ENCODE measurements at places on chromosomes 3 and 15.

- DNase-seq = no peak
These were observed 125.8 kb upstream of the TMEM108 start for GRCh38 chr3:132912416-132912753.

DNA sequence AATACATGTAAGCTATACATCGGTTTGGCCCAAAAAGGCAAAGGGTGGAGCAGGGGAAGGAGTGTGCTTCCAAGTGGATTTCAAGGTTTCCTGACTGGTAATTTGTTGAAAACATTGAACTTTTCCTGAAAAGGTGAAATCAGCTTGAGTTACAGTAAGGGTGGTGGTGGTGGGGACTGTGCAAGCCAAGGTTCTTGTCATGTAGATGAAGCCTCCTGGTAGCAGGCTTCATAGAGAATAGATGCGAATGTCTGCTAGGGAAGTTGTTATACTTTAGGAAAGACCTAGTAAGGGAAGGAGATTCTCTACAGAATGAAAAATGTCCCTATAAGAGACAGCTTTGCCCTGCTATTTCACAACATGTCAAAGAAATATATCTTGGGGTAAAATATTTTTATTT lies 528.2 kb upstream of the CBLB start:
- DNase-seq = peak; percentile 60

- no peak for DNase-seq
These were observed 23.7 kb downstream of the RORA start for GRCh38 chr15:61205346-61205921.

GRCh38 chr3:89787485-89787884 lies 680.1 kb downstream of the EPHA3 start:
- no peak for DNase-seq
